ENCODE measurements at places on chromosomes 7 and 10.
A peak's percentile ranks its signal among the peaks of the same experiment; 100 is the strongest.

DNA sequence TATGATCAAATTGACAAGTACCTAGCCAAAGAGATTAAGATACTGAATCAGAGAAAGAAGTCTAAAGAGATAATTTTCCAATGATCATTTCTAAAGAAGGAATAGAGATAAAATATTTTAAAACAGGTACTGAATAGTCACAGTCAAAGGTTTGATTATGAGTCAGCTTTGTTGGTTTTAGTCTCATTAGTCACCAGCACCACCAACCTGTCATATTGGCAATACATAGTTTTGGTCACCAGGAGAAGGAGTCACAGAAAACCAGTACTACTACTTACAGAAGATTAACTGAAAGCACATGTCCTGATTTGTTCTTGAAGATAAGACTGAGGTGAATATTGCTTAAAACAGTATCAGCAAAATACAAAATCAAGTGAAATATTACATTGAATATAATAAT, 34.6 kb downstream of the ZEB1 start:
- no peak for DNase-seq

DNA sequence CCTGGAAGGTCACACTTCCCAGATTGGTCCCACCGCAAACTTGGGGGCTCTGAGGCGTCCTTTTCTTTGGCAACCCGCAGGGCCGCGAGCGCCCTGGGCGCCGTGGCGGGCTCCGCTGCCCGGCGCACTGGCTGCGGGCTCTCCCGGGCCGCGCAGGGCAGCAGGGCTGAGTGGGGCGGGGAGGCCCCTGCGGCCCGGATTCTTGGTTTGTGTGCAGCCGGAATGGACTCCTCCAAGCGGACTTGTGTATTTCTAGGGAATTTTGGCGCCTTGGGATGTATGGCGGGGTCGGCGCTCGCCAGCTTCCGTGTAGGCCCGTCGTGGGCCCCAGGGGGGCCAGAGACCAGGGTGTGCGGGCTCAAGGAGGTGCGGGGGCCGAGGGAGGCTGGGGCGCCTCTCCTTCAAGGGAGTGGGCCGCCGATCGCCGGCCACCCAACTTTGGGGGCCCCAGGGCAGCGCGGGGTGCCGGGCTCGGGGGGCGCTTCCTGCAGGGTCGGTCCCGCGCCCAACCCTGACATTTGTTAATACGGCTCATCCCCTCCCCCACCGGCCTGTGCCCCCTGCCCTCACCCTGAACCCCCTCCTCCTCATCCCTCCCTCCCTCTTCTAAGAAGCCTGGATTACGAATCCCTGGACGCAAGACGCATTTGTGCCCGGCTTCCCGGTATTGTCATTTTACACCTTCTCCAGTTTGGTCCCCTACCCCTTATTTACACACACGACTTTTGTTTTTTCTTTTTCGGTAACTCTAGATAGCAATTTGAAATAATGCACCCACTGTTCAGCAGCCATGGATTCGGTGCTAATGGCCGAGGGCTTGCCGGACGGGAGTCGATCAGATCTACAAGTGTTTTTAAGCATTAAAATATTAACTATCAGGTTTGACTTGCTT, 2.5 kb downstream of the TCF7L2 start:
- no peak for DNase-seq

DNA sequence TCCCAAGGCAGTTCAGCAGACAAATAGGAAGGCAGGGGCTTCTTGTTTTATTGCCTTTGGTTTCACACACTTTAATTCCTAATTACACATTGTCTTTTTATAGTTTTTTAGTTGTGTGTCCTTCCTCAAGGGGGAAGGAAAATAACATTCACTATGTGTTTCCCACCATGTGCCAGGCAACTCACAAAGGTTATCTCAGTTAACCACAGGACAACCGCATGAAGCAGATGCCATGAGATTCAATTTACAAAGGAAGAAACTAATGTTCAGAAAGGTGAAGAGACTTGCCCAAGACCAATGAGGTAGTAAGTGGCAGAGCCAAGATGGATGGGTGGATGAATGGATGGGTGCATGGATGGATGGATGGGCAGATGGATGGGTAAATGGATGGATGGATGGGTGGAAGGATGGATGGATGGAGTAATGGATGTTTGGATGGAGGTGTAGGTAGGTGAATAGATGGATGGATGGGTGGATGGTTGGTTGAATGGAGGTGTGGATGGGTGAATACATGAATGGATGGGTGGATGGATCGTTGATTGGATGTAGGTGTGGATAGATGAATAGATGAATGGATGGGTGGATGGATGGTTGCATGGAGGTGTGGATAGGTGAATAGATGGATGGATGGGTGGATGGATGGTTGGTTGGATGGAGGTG, 77.9 kb downstream of the ARHGAP22 start:
- no peak for DNase-seq

DNA sequence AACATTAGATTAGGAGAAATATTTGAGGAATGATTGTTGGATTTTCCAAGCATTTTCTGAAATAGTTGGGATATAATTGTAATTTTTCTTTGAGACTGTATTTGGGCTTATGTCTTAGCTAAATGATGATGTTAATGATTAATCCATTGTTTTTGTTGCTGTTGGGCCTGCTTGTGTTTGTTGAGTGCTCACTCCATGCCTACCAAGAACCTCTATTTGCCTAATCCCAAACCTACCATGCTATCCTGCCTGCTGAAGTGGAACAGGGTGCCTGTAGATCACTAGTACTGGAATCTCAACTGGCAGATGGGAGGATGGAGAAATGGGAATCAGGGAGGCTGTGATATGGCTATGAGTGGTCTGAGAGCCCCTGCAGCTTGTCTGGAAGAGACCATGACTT, 565.5 kb downstream of the SORCS3 start:
- DNase-seq: no peak

GRCh38 chr7:34263168-34263567, 357.8 kb downstream of the BMPER start:
- DNase-seq: no peak

GRCh38 chr10:77328272-77328816, 309.3 kb downstream of the KCNMA1 start:
- DNase-seq: peak; percentile 12

DNA sequence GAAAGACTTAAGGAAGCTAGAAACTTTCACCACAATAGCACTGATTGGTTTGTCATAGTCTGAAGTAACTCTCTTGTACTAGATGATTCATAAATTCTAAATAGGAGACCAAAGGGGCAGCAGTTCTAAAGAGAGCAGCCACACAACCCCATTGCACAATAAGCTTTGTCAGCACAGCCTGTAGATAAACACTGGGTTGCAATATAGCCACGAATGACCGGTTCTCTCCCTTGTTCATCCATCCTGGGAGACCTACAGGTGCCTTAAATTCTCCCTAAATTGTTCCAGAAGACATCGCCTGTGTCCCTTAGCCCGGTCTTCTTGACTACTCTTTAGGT, 167.0 kb downstream of the SNX13 start:
- peak; percentile 54 for DNase-seq

DNA sequence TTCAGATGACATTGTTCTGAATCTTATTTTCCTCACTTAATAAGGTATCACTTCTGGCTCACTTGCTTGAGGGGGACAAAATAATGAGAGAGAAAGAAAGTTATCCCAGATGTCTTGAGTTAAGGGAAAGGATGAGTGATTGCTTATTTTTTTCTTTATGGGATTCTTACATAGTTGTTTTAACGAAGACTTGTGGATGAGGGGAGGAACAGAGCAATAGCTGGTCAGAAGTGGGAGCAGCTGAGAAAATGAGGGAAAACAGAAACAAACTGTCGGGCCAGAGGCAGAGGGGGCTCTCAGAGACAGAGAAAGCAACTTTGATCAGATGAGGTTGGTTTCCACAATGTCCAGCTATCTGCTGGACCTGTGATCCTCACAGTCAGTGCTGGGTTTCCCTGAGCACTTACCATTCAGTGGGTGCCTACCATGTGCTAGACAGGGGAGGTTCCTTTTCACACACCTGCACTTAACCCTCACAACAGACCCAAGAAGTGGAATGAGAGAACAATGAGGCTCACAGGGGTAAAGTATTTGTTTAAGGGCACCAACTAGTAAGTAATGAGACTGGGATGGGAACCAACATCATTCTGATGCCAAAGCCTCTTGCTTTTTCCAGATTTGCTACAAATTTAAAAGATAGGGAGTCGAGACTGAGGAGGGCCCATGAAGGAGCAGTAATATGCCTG, 64.2 kb downstream of the BICC1 start:
- no peak for DNase-seq

DNA sequence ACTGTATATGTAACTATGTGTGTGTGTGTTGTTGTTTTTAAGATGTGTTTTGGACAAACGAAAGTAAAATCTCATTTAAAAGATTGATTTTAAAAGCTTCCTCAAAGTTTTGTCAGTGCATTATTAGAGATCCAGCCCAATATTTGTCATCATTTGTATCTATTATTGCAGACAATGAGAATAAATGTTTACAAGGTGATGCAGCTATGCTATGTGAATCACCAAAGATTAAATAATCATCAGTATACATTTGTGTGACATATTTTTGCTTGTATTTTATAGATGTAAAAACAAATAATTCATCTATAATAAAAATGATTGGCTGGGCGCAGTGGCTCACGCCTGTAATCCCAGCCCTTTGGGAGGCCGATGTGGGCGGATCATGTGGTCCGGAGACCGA, 35.3 kb upstream of the RTKN2 start:
- DNase-seq: no peak

DNA sequence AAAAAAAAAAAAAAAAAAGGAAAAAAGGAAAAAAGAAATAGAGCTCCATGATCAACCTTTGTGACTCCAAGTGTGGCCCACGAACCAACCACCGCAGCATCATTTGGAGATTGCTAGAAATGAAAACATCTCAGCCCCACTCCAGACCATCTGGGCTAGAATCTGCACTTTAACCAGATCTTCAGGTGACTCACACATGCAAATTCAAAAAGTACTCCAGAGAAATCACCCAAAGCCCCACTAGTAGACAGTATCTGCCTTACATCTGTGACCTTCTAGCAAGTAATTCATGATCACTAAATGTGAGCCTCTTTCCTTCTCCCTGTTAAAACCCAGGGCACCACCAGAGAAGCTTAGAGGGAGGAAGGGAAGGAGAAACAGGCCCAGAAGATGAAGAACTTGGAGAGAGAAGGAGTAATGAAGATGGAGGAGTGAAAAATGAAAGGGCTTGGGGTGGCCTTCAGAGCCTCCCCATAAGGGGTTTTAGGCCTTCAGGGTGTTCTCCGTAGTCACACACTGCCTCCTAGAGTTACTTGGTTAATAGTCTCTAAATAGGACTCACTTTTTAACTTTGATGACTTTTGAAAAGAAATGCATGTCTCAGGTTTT, 94.0 kb downstream of the SLC37A3 start:
- DNase-seq: peak; percentile 42

DNA sequence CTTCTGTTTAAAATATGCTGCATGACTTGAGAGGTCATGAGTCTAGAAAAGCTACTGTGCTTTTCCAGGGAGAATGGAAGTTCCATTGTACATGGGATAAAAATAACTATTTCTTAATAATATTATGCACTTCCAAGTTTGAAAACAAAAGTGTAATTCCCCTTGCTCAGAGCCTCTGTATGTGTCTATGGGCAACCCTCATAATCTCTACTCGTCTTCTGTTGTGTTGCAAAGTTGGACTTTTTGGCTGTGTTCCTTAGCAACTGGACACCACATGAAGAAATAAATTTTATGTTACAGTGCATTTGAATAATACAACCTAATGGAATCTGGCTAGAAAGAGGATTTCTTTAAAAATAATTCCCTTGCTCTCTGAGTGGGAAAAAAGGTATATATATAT, 242.6 kb downstream of the TWIST1 start:
- no peak for DNase-seq

- peak; percentile 53 for DNase-seq
Observed at GRCh38 chr7:51160990-51161615, 155.5 kb downstream of the COBL start.

- DNase-seq: no peak
Observed at GRCh38 chr7:40808378-40808942, 673.7 kb downstream of the SUGCT start.

- DNase-seq: no peak
Observed at GRCh38 chr7:94497874-94498670, 11.5 kb upstream of the CASD1 start.

- DNase-seq: peak; percentile 63
Observed at GRCh38 chr7:76234931-76235441, 33.3 kb downstream of the SRRM3 start.

DNA sequence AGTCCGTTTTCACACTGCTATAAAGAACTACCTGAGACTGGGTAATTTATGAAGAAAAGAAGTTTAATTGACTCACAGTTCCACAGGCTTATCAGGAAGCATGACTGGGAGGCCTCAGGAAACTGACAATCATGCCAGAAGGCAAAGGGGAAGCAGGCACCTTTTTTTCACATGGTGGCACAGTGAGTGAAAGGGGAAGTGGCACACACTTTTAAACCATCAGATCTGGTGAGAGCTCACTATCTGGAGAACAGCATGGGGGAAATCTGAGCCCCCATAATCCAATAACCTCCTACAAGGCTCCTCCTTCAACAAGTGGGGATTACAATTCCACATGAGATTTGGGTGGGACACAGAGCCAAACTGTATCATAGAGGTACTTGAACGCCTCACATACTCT, 30.0 kb downstream of the AGR3 start:
- DNase-seq: no peak

DNA sequence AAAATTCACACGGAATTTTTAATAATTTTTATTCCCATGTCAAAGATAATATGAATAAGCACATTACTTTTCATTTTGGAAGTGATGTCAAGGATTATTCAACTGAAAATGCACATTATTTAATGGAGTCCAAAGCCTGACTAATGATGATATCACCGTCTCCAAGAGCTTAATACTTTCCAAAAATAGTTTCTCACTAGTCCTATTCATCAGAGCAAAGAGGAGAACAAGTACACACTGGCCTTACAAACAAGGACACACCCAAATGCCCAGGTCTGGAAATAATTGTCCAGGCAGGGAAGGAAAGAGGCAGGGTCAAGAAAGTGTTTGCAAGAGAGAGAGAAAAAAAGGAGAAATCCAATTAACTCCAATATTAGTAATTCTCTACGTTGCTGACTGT, 216.8 kb upstream of the CCDC6 start:
- DNase-seq: no peak

GRCh38 chr10:91909117-91909677, at the start of gene FGFBP3:
Gene FGFBP3, minus strand, starts transcription at chr10:91909486. Its CDS starts 517 bp downstream, at chr10:91908969.
- peak; percentile 65 for DNase-seq

DNA sequence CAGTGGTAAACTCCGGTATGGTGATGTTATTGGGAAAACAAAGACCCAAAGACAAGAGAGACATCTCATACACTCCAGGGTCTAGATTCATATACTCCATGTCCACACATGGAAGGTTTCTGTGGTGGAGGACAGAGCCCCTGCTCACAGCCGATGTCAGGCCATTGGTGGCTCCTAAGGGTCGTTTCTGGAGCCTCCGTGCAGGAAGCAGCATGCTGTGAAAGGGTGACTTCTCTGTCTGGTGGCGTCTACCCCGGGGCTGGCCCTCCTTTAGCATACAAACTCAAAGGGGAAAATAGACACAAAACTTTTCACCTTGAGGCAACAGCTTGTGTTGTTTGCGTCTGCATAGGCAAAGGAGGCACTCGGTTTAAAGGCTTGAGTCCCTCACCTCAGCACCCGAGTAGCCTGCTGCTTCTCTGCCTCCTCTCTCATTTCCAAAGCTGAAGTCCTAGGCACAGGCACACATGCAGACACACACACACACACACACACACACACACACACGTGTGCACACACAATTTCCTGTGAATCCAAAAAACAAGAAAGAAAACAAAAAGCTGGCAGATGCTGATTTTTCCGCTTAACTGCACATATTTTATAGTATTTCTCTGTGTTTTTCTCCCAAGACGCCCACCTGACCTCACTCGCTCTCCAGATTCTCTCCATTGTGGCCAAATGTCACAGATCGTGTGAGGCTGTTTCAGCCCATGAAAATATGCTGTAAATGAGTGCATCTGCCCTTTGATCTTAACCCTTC, 601.4 kb upstream of the MGMT start:
- DNase-seq: no peak

Measured in large intestine (tissue), 12 donors.